ENCODE measurements at places on chromosomes 5 and 9.

DNA sequence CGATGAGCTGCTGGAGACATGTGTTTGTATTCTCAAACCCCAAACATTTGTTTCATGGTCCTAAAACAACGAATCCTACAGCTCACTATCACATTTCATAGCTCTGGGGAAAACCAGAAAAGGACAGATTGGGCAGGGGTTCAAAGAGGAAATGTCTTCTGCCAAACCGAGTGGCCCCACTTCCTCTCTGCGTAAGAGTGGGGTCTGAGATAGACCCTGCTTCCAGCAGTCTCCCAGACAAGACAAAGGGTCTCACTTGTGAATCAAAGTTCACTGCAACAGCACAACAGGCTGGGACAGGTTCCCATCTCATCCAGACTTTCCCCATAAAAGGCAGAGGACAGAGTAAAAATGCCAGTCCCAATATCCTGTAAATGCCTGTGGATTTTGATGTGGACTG is 276.2 kb upstream of the SLC24A2 start:
- no peak for DNase-seq

- DNase-seq = peak; percentile 71
Measured at GRCh38 chr5:132180134-132180745, 47.4 kb downstream of the P4HA2 start.

DNA sequence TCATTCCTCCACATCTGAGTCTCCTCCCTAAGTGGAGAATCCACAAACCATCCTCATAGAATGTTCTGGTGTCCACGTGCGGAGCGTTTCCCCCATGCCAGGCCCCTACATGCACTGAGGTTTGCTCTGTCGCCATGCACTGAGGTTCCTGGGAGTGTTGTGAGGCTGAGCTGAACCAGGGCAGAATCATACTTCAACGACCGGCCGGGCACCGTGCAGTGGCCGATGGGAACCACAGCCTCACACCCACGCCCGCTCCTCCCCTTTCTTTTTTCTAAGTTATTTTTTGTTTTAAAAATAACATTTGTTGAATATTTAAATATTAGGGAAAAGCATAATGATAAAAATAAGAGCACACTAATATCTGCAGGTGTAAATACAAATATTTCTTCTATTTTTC is 260.4 kb upstream of the IRX4 start:
- DNase-seq = no peak

DNA sequence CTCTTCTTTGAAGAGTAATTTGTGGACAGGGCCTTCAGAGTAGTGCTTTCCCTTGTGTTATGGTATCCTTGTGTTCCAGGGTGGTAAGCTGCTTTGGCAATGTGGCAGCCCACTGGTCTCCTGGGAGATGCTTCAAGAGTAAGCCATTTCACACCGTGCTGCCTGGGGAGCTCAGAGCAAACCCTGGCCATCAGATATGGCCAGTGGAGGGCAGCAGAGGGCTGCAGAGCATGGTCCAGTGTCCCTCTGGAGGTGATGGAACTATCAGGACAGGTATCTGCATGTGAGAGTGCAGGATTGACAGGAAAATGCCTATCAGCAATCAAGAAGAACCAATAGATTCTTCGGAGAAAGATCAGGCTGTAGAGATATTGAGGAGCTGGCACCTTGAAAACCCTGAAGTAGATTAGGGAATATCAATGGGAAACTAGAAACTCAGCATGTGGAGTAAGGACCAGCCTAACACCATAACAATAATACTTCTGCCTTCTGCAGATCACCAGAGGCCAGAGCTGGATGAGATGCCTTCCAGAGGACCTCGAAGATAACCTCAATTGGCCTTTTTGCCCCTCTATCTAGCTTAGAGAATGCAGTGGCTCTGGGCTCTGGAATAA is 90.8 kb downstream of the PLPPR1 start:
- DNase-seq = peak; percentile 15

DNA sequence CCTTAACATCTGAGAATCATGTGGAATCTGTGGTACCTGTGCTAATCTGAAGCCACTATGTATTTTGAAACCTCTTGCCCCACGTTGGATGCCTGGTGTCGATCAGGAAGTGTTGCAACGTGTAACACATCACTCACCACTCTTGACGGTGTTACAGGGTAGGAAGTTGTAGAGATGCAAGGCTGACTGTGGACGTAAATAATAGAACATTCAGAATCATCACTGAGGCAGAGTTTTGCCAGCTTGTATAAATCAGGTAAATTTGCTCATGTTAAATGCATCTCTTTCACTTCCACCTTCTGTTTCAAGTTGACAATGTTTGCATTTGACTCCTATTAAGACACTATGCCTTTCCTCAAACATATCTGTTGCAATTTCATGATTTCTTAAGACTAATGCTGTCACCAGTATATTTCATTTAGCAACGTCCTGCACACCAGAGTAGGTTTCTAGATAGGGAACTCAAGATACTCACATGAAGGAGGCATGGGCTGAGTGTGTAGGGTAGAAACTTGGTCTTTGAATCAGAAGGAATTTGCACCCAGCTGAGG is 38.1 kb downstream of the BASP1 start:
- DNase-seq = no peak

DNA sequence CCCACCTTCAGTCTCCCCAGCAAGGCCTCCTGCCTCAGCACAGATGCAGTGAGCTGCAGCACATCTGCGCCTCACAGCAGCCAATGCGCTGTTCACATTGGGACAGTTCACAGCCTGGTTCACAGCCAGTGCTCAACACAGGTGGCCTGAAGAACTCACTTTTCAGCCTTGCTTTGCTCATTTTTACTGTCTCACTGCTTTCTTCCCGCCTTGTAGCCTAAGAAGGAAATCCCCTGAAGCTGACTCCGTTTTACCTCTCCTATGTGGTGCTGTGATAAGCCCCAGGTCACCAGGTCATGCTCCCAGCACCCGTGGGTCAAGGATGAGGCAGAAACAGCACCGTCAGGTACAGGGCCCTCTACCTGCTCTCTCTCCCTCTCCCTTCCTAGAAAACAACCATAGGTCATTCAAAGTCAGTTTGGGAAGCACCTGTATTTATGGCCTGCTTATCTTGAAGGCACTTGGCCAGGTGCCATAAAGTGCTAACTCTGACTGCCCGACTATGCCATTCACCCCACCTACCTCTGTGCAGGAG is 1.1 kb downstream of the GCNT4 start:
- peak; percentile 28 for DNase-seq

- no peak for DNase-seq
Measured at GRCh38 chr5:155546075-155546474, 532.5 kb downstream of the KIF4B start.

- no peak for DNase-seq
Measured at GRCh38 chr9:76893395-76893932, 12.4 kb downstream of the PRUNE2 start.

GRCh38 chr5:158039441-158039840 is 180.5 kb upstream of the CLINT1 start:
- DNase-seq = no peak

DNA sequence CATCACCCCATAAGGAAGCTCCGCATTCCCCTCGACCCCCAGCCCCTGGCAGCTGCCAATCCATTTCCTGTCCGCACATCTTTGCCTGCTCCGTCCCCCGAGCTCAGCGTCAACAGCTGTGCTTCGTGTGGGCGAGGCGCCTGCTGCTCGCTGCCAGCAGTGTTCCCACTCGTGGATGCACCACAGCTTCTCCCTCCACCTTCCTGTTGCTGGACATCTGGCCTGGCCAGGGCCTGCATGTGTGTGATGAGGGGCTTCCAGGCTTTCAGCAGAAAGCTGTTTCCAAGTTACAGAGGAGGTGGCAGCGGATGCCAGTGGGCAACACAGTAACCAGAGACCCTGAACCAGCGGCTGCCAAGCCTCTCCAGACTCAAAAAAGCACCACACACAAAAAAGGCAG is 86.0 kb downstream of the PRRT1B start:
- DNase-seq = no peak

GRCh38 chr5:52481201-52481600 is 306.5 kb upstream of the ITGA1 start:
- DNase-seq = no peak

- DNase-seq = no peak
Measured at GRCh38 chr9:127330501-127330900, 65.9 kb downstream of the GARNL3 start.

- DNase-seq = no peak
Measured at GRCh38 chr9:34501372-34501771, 21.4 kb downstream of the ENHO start.

DNA sequence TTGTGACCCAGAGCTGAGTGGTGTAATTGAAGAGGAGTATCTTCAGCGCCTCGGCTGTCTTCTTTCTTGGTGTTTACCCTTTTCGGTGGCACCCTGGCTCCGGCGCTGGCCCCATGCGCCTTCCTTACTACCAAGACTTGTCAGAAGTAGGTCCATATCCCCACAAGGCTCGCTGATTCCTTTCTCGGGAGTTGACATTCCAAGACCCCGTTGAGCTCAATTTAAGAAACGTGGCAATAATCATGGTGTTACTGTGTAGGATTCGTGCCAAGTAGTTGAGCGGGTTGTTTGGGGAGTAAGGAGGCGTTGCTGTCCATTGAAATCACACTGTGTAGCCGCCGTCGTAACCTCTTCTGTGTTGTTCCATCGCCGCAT is 795 bp downstream of the NDUFAF2 start:
- peak; percentile 73 for DNase-seq

GRCh38 chr9:126857261-126857960 is 3.0 kb upstream of the ZBTB34 start:
- DNase-seq = no peak

- no peak for DNase-seq
Measured at GRCh38 chr9:102405218-102405867, 589.8 kb upstream of the CYLC2 start.

GRCh38 chr5:140882591-140882899 is 621 bp downstream of the PCDHA13 start:
- DNase-seq = no peak

DNA sequence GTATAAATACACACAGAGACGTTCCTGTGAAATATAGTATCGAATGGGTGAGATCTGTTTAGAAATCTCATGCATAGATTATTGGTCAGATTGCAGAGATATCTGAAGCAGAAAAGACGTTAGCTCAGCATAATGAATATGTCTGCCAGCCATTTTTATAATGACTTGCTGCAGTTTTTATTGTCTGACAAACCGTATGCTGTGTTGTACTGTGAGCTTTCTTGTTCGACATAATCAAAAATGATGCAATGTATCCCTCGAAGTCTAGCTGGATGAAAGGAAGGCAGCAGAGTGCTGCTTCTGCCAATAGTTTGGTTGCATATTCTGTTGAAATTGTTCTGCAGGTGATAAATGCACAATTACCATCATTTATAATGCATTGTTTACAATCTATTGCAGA is 514.9 kb upstream of the ARRDC3 start:
- DNase-seq = no peak

- no peak for DNase-seq
Measured at GRCh38 chr5:2249442-2249841, 366.7 kb upstream of the IRX4 start.

DNA sequence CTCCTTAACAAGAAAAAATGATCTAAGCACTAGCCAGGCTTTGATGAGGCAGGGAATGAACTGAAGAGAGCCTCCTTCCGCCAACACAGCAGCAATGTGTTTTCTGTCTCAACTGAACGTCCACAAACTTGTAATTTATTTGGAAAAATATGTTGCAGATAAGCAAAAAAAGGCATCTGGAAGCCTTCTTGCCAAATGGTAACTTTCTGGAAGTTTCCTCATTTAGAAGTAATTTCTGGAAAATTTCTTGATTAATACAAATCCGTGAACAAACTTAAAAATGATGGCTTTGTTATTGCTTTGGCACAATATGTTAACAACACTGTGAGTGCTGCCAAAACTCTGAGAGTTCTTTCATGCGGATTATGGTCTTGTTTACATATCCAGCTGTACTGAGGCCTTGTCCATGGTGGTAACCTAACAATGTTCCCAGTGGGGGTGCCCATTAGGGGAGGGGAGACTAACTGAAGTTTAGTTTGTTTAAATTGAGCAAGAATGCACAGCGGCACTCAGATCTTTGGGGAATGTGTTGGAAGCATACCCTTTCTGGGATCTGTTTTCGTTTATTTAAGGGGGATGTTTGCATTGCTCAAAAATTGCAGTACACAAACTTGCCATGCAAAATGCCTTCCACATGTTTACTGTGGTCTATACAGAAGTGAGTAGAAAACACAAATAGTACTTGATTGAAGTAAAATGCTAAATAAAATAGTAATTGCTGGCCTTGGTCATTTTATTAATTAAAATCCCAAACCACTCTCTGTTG is 334.7 kb downstream of the NR2F1-AS1 start:
- DNase-seq = no peak

DNA sequence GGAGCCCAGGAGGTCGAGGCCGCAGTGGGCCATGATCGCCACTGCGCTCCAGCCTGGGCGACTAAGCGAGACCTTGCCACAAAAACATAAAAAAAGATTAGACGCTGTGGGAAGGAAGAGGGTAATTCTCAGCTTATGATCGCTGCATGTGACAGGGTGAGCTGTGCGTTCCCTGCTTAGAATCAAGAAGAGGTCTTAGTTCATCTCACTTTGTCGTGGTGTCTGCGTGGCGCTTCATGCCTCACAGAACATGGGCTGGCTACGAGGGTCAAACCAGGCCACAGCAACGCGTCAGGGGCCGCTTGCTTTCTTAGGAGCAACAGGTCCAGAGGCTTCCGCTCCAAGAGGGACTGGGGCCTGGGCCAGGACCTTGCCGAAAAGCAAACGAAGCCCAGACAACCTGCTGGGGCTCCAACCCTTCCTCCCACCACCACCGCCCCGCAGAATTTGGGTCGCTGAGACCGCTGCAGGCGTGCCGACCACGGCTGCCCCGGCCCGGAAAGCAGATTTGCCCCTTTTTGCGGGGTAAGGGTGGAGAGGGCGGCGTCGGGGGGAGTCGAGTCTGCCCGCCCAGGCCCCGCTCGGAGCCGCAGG is 10.0 kb upstream of the GRIN1 start:
- peak; percentile 71 for DNase-seq

DNA sequence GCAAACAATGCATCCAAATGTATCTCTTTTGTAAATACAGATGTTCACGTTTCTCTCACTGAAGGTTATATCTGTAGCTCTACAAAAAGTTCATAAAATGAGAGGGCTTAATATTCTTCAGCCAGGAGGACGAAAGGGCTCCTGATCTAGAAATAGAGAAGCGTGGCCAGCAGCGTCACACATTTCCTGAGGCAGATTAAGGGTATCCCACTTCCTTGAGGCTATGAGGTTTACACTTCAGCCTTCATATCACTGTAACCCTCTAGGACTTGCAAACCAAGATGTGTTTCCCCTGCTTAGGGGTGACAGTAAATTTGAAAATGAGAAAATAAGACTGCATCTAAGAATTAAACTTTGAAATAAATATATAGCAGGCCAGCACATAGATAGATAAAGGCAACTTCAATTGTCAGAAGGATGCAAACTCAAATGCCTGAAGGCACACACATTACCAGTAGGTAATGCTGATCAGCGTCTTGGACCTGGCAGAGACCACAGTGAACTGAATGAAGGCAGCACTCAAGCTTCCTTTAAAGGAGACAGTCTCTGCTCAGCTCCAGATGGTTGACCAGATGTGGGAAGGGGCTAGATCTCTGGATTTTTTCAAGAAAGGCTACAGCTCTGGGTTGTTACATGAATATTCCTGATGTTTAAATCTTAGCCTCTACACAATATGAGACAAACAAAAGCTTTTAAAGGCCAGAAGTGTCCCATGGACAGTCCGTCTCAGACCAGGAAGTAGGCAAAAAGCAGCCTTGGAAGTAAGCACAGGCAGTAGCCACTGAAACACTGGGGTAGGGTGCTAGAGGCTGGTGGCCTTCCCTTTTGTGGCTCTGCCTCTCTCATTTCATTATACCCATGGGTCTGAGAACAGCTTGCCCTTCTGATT is 197.7 kb downstream of the MCTP1 start:
- DNase-seq = no peak

Data from erythroblast (primary cell).